ENCODE measurements at places on chromosomes 7 and 10. TPM values are rescaled to one million over a fixed set of nuclear protein-coding genes. Genes with fewer than 3 reads are reported as not detected.

DNA sequence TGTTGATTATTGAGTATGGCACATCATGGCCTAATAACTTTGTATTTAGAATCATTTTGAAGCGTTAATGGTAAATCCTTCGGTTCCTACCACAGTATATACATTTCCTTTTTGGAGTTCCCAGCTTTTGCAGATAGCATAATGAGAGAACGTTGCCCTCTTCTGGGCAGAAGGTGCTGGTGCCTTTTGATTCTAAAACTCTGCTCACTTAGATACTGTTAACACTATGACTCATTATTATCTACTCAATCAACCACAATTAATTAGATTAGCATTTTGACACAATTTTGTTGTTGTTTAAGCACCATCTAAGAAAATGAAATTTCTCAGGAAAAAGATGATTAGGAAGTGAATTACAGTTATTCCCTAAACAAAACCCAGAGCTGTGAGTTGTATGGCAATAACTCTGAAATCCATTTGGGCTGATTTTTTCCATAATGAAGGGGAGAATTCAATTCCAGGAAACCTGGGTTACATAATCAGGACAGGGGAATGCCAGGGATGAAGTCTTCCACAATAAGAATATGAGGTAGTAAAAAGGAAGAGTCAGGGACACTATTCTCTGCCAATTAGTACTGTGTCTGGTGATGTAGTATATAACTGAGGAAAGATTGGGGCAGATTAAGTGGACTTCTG, 11.5 kb upstream of the DLD start:
- peak; percentile 55 for DNase-seq

GRCh38 chr10:1151076-1152033, 95.2 kb downstream of the WDR37 start:
- peak; percentile 32 for DNase-seq

DNA sequence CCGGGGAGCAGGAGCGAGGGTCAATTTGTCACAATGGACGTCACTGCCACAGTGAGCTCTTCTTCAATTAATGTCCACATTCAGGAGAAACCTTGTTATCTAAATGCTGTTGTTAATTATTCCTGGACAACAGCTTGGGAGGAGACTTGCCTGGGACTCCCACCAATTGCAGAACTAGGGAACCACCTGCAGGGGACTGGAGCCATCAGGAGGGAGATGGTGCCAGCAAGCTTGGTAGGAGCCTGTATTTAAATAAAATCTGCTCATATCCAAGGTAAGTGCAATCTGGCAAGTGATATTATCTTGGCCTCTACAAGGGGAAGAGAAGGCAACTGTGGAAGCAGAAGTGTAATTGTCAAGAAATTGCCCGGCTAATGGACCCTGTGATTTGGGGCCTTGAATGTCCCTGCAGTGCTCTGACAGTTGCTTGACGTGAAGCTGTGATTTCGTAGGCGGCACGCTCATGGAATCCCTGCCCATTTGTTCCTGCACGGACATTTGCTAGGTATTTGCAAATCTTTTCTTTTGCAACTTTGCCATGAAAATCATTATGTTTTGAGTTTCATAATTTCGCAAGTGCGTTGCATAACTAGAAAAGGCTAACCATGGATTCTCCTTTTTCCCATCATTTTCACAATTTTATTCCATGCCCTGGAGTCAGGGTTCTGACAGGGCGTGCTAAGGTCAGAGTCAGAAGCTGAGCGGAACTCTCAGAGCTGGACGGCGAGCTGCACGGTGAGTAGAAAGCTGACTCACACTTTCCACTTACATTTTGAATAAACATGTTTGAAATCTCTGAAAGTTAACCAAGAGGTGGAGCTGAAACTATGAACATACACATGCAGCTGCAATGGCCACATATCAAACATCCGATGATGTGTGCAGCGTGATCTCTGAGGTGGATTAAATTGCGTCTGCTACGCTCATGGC, 84.9 kb upstream of the TCERG1L start:
- DNase-seq = no peak

GRCh38 chr10:21326594-21327288, 198.7 kb downstream of the SKIDA1 start:
- DNase-seq = no peak

GRCh38 chr7:1425292-1426136, 33.8 kb downstream of the MICALL2 start:
- no peak for DNase-seq

- no peak for DNase-seq
Observed at GRCh38 chr7:45599851-45600706, 25.9 kb downstream of the ADCY1 start.

DNA sequence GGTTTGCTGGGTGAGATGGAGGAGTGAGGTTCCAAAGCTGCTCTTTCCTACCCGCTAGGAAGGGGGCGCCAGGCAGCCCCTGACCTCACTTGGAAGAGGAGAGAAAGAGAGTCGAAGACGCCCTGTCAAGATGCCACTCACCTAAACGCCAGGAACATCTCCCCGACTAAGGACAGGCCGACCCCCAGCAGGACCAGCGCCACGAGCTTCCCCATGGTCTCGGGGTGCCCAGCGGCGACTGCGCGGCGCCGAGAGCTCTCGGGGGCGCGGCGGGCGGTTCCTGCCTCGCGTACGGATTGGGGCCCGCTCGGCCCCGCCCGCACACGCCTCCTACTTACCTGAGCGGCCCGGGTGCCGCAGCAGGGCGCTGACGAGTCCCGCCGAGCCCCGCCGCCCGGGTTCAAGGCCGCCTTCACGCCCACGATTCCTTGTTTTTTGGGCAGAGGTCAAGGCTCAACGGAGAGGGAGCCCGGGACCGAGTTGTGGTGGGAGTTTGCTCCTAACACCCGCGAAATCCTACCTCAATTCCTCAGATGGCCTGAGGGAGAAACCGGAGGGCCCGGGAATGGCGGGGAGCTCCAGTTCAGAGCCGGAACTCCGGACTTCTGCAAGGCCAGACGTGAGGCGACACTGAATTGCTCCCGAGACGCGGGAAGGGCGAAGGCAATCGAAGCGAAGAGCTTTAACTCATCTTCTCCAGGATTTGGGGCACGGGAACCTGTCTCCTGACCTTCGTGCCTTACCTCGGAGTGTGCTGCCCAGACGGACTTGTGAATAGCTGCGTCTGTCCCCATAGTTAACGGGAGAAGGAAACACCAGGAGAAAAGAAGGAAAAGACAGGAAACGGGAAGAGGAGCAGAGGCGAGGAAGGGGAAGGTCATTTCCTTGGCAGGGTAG, at the start of gene PON3:
PON3 (minus strand) TSS at position 240 of the 897 bp plus-strand sequence; CDS start at position 215, 25 bp downstream.
- no peak for DNase-seq

DNA sequence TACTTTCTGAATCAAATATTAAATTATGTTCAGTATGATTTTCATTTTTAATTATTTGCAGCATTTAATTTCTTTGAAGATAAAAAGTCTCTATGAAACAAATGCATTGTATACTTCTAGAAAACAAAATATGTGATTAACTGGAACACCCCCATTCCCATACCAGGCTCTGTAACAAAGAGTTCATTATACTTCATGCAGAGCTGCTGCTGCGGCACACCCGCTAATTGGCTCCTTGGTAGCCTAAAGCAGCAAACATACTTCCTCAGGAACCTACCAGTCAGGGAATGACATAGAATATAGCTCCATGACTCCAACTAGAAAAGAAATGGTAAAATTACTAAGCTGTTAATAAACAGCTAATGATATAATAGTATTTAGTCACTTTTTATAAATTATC, 19.3 kb downstream of the RAB11FIP2 start:
- DNase-seq = peak; percentile 32

GRCh38 chr7:142798451-142799436, 28.0 kb downstream of the PRSS2 start:
- no peak for DNase-seq

DNA sequence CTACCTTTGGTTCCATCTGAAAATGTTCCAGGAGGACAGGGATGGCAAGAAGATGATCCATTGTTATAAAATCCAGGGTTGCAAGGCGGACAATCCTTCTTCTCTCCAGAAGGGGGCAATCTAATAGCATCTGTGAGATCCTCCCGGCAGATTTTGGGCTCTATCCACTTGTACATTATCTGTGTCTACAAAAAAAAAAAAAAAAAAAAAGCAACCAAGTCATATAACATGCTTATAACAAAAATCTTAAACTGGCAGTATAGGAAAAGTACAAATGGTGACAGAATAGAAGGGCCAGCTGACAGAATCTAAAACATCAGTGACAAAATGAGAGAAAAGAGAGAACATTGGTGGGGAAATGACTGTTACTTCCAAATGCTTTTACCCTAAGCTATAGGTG, 132.7 kb downstream of the ELAPOR2 start:
- peak; percentile 24 for DNase-seq

DNA sequence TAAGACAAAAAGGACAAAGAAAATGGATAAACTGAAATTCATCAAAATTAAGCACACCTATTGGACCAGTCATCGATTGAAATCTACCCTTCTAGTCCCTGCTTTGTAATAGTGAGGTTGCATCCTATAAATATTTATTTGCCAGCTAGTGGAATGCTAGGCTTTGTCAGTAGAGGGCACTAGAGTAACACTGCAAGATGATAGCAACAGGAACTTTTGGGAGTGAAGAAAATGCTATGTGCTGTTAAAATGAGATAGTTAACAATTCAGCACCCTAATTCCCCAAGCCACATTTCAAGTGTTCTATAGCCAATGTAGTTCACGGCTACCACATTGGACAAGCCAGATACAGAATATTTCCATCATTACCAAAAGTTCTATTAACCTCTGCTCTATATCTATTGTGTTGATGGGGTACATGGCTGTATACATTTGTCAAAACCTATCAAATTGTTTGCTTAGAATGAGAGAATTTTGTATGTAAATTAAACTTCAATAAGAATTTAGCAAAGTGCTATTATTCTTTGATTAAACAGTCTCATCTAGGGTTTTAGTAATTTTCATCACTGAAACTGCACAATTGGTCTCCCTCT, 69.8 kb downstream of the LSMEM1 start:
- DNase-seq = peak; percentile 60

GRCh38 chr10:16570731-16571130, 49.1 kb upstream of the C1QL3 start:
- DNase-seq = no peak

GRCh38 chr7:115965796-115966475, 64.6 kb downstream of the TFEC start:
- no peak for DNase-seq

DNA sequence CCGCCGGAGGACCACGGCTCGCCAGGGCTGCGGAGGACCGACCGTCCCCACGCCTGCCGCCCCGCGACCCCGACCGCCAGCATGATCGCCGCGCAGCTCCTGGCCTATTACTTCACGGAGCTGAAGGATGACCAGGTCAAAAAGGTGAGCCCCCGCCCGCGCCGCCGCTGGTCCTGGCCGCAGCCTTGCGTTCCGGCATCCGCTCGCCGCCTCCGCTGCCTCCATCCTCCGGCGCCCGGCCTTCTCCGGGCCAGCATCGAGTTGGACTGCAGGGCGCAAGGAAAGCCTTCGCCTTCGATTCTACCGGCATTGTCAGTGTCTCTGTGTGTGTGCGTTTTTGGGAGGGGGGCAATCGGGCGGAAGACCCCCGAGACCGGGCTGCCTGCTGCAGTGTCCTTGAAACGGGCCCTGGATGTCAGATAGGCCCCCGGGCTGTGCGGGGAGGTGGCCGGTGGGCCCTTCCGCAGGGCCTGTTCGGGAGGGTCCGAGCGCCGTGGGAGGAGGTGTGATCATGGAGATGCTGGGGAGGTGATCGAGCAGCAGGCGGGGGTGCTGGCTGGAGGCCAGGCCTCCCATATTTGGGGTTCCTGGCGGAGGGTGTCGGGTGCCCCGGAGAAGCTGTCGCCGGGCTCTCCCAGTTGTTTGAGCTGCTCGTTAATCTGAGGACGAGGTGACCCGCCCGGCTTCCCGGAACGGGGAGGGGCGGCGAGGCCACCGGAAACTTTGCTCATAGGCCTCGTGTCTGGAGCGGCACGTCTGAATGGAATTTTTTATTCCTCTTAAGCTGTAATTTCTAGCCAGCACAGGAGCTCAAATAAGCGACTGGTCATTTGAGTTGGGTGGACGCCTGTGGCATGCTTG, 40.8 kb downstream of the HK1 start:
- DNase-seq = peak; percentile 44

DNA sequence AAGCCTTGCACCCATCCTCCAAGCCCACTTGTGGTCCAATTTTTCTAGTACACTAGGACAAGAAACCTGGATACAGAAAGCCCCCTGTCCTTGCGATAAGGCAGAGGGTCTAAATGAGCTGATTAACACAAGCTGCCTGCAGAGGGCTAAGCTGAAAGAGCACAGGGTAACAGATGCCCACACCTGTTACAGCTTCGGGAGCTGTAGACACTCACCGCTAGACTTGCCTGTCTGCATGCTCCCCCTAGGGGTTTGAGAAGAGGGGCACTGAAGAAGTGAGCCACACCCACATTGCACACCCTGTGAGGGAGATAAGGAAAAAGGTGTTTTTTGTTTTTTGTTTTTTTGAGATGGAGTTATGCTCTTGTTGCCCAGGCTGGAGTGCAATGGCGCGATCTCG, 386.5 kb upstream of the AUTS2 start:
- DNase-seq = no peak

GRCh38 chr10:122939856-122940543, 14.0 kb downstream of the C10orf88 start:
- no peak for DNase-seq

- DNase-seq = no peak
Observed at GRCh38 chr10:100993986-100994708, 5.5 kb upstream of the LZTS2 start.

- peak; percentile 60 for DNase-seq
Observed at GRCh38 chr10:123149568-123150270, 1.8 kb downstream of the HMX2 start.

GRCh38 chr7:32318300-32319011, 171.7 kb downstream of the LSM5 start:
- DNase-seq = no peak

- DNase-seq = no peak
Observed at GRCh38 chr7:105130580-105130979, 116.6 kb downstream of the KMT2E start.

TMEM270 gene
- not detected for total RNA-seq

KCNH2 gene
- total RNA-seq = not detected

ASL gene
- 59.7 TPM for total RNA-seq

NXPH1 gene
- total RNA-seq = not detected

TYW1B gene
- 1.3 TPM for total RNA-seq

GIMAP7 gene
- total RNA-seq = not detected

PTN gene
- total RNA-seq = 3.2 TPM

PVRIG gene
- total RNA-seq = not detected

BHLHA15 gene
- 3.2 TPM for total RNA-seq

GHRHR gene
- total RNA-seq = not detected

PKD1L1 gene
- total RNA-seq = 0.03 TPM

UPP1 gene
- total RNA-seq = 3,191 TPM

Data from mammary epithelial cell (primary cell).